Psoas muscle (tissue), 8 donors: ENCODE measurements at places on chromosomes 16 and 17. TPM values are rescaled to one million over a fixed set of nuclear protein-coding genes. Genes with fewer than 3 reads are reported as not detected.

DNA sequence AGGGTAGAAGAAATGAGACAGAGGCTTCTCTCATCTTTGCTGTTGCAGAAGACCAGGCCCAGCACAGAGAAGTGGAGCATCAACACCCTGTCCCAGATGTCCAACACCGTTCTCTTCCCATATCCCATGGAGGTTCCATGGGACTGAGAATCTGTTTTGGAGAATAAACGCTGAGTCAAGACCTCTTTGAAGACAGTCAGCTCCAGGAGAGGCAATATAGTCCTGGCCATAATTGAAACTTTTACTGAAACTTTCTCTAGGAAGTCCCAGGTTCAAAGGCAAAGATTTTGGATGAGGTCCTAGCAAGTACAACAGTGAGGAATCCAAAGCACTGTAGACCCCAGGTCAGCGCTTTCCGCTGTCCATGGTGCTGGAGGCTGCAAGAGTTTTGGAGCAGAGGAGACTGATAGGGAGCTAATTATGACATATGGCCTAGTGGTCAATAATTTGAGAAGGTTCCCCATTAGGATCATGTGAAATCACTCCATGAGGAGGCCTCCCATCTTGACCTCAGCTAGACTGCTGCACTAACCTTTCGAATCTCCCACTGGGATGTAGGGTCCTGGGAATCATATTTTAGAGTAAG lies 36.0 kb downstream of the OSBPL7 start:
- peaks cover 4% of the 10 kb centered on the region for H3K4me1 ChIP-seq
- H3K27ac ChIP-seq, result no peak overlapping the region
- no peak for DNase-seq
- no peaks in the 10 kb centered on the region for H3K36me3 ChIP-seq
- H3K4me3 ChIP-seq, result no peak overlapping the region

GRCh38 chr17:43118679-43119615 lies 6.2 kb downstream of the BRCA1 start:
- no peak overlapping the region for H3K27ac ChIP-seq
- no peak overlapping the region for H3K4me3 ChIP-seq
- no peaks in the 10 kb centered on the region for H3K36me3 ChIP-seq
- H3K27me3 ChIP-seq, result no peaks in the 10 kb centered on the region
- no peak for DNase-seq

DNA sequence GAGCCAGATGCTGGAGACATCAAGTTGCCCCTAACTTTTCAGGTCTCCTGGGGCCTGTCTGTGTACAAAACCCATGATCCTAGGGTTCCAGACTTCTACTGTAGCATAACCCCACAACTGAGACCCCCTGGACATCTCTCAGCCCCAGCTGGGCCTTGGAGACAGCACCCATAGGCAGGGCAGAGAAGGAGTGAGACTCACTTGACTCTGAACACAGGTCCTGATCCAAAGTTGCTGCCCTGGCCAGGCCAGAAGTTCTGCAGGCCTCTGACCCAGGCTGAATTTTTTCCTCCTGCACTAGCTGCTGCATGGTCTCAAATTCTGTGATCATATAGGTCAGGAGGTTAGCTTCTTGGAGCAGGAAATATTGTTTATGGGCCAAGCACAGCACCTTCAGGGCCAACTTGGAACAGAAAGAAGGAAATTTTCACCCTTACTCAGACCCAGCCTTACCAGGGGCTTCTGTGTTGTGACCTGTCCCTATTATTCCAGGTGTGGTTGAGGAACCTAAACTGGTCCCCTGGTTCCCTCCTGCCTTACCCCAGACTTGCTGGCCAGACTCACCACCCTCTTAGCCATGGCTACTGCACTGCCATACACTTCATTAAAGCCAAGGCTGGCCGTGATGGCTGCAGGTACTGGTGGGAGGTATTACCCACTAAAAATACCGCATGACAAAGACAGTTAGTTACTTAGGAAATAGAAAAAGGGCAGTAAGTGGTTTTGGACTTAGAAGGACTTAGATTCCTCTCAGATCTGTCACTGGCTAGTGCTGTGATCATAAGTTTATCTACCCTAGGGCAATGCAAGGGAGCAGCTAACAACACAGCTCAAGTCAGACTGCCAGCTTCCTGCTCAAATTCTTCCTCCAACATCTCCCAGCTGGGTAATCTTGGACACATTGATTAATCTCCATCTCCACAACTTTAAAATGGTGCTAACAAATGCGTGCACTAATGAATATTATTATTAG lies 2180.1 kb downstream of the TP53TG3F start:
- no peak overlapping the region for H3K27ac ChIP-seq
- DNase-seq, result no peak
- H3K4me3 ChIP-seq, result no peak overlapping the region
- peaks cover 3% of the 10 kb centered on the region for H3K27me3 ChIP-seq
- no peaks in the 10 kb centered on the region for H3K4me1 ChIP-seq

- H3K27ac ChIP-seq, result peak overlapping the region; percentile 48
- H3K4me1 ChIP-seq, result peaks cover 18% of the 10 kb centered on the region
- H3K36me3 ChIP-seq, result no peaks in the 10 kb centered on the region
These were observed 81.3 kb downstream of the COX10 start for GRCh38 chr17:14150619-14151018.

TBC1D3C gene
- not detected for polyA plus RNA-seq
